ENCODE measurements at places on chromosomes 2 and 18.
A peak's percentile ranks its signal among the peaks of the same experiment; 100 is the strongest.

- DNase-seq, result no peak
Measured at GRCh38 chr2:223700221-223700620, 98.1 kb upstream of the SCG2 start.

DNA sequence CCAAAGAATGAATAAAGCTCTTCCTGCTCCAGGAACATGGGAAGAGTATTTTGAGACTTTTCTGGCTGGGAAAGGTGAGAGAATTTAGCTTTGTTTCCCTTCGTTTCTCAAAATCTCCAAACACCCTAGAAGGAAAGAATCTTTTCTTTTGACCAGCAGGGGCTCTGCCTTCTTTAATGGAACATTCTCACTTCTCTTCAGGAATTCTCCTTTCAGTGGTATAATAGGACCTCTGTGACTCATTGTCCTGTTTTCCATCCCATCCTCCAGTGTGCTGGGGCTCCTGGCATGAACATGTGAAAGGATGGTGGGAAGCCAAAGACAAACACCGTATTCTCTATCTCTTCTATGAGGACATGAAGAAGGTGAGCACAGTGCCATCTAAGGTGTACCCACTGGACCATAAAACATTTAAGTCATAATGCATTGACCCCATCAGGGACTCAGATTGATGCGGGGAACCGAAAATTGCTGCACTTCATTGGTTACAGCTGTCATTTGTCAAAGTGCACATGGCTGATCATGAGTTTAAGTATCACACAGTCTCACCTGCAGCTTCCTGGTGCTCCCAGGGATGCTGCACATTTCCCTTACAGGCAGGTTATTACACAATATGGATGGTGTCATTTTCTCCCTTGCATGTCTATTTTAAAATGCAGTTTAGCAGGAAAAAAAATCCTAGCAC is 5.5 kb downstream of the SULT1C4 start:
- DNase-seq, result no peak

GRCh38 chr18:34400834-34401233 is 176.1 kb upstream of the NOL4 start:
- no peak for DNase-seq

- DNase-seq, result no peak
Measured at GRCh38 chr18:39781565-39781964, 2173.5 kb upstream of the PIK3C3 start.

GRCh38 chr18:11857177-11857887 is 6.1 kb downstream of the CHMP1B start:
- peak; percentile 84 for DNase-seq

DNA sequence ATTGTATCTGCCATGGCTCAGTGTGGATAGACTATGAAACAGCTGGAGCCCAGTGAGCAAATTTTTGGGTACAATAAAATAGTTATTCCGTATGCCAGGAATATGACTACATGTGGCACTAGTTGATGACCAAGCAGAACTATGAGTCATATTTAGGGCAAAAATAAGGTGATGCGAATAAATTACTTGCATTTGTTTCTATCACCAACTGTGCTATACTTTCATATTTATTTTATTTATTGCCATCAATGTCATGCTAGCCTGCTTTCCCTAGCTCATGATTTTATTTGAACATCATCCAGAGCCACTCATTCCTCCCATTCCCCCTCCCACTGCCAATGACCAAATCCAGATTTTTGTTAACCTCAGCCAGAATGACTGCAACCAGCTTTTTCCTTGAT is 13.3 kb upstream of the FAP start:
- no peak for DNase-seq

- no peak for DNase-seq
Measured at GRCh38 chr2:212547716-212548454, 9.3 kb upstream of the ERBB4 start.

- peak; percentile 39 for DNase-seq
Measured at GRCh38 chr2:176106581-176107539, at the start of gene HOXD11. Gene HOXD11, plus strand, starts transcription at chr2:176107280. Its CDS starts 76 bp downstream, at chr2:176107356.

GRCh38 chr2:148027822-148028221 is 6.9 kb downstream of the MBD5 start:
- DNase-seq, result no peak

GRCh38 chr2:127128445-127128904 is 21.5 kb upstream of the BIN1 start:
- no peak for DNase-seq

- DNase-seq, result no peak
Measured at GRCh38 chr2:194616334-194616733, 1040.7 kb upstream of the SLC39A10 start.

DNA sequence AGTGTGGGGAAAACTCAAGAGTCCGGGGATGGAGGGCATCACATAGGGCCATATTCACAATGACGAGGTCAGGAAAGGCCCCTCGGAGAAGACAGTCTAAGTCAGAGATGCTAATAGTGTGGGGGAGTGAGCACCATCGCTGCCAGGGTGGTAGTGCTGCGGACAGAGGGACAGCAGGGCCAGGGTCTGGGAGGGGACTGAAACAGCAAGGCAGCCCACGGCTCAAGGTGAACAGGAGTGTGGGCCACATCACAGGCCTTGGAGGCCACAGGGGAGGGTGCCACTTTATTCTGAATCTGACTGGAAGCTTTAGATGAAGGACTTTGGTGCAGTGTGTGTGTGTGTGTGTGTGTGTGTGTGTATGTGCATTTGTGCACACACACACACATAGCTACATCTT is 130.9 kb upstream of the GLI2 start:
- no peak for DNase-seq

DNA sequence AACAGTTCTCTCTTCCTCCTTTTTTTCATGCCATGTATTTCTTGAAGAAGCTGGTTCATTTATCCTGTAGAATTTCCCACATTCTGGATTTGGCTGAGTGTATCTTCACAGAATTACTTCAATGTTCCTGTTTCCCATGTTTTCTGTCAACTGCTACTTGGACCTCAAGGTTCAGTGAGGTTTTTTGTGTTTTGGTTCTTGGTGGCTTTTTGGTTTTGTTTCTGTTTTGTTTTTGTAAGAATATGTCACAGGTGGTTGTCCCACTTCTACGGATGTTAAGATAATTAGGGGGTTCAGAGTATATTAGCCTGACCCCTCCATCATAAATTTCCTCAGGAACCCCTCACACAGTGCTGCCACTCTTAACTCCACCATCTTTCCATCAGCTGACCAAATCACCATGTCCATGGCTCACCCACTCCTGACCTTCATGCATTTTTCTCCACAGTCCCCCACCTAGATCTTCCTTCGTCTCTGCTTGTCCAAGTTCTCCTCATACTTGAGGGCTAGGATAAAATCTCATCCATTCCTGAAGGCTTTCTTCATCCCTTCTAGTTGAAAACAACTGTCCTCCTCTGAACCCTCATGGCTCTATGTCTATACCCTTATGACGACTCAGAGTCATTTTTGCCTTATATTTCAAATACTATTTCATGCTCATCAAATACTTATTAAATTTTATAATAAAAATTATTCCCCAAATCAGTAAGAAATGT is 40.4 kb downstream of the PLEKHM3 start:
- DNase-seq, result no peak

DNA sequence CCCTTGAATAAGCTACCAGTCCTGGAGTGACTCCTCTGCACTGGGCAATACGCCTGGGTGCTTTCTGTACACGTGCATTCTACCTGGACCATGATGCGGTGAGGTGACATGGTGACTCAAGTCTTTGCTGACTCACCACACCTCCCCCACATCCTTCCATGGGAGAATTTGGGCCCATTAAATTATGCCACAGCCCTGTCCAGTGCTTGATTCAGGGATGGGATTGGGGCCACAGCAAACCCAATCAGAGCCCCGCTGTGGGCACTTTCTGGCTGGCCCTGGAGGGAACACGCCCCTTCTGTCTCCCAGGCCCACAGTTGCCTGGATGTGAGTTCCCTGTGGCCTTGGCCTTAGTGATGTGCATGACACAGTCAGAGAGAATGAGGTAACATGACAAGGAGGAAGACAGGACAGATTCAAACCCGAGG is 86.9 kb downstream of the LRRC30 start:
- DNase-seq, result no peak

GRCh38 chr18:77037567-77037966 is 95.0 kb downstream of the MBP start:
- DNase-seq, result no peak

DNA sequence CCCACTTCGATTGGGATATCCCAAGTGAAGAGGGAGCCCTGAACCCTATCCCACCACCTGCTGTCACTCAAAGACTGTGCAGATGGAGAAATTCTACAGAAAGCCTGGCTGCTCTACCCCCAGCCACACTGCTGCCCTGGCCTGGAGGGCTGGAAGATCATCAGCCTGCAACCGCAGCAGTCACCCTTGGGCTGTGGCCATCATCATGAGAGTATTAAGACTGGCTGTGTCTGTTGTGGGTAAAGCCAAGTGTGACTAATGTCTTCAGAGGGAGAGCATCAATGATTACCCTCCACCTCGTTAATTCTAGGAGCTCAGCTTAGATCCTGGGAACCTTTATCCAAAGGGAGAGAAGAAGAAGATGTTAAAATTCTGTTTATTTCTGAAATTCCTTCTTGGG is 221.5 kb downstream of the TFCP2L1 start:
- DNase-seq, result no peak

DNA sequence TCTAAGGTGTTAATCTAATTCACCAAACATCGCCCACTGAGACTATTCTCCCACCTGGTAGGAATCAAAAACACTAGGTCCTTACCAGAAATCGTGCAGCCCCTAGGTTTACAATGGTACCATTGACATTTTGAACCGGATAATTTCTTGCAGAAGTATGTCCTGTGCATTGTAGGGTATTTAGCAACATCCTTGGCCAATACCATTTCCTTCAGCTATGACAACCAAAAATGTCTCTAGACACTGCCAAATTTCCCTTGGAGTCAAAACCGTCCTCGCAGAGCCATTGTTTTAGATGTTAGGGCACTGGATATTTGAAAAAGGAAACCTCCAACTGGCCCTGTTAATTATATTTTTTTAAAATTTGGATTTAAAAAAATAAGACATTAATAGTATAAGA is 3.8 kb downstream of the VPS54 start:
- DNase-seq, result no peak

- DNase-seq, result no peak
Measured at GRCh38 chr18:79604913-79605880, 74.4 kb upstream of the CTDP1 start.

GRCh38 chr2:231191896-231192872 is 6.2 kb upstream of the ARMC9 start:
- peak; percentile 73 for DNase-seq

DNA sequence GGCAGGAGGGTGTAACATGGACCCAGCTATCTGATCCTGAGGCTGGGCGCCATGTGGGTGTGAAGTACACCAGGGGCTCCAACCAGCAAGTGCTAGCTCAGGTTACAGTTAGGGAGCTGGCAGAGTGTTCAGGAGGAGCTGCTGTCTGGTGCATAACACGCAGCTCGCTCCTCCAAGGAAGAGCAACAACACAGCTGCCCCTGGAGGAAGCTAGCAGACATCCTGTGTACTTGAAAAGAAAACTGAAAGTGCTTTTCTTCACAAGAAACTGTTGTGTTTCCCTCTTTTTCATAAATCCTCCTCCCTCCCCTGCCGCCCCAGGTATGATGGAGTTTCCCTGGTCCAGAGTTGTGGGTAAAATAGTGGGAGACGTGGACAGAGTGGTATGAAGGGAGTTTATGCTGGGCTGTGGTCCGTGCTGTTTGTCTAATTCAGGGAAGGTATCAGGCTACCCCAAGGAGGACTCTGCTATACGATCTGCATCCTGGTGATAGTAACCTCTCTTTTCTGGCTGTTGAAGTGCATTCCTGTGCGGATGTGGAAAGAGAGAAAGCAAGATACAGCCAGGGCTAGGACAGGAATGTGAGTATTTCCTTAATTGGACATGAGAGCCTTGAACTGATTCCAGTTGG is 6.1 kb upstream of the LBH start:
- DNase-seq, result peak; percentile 58

DNA sequence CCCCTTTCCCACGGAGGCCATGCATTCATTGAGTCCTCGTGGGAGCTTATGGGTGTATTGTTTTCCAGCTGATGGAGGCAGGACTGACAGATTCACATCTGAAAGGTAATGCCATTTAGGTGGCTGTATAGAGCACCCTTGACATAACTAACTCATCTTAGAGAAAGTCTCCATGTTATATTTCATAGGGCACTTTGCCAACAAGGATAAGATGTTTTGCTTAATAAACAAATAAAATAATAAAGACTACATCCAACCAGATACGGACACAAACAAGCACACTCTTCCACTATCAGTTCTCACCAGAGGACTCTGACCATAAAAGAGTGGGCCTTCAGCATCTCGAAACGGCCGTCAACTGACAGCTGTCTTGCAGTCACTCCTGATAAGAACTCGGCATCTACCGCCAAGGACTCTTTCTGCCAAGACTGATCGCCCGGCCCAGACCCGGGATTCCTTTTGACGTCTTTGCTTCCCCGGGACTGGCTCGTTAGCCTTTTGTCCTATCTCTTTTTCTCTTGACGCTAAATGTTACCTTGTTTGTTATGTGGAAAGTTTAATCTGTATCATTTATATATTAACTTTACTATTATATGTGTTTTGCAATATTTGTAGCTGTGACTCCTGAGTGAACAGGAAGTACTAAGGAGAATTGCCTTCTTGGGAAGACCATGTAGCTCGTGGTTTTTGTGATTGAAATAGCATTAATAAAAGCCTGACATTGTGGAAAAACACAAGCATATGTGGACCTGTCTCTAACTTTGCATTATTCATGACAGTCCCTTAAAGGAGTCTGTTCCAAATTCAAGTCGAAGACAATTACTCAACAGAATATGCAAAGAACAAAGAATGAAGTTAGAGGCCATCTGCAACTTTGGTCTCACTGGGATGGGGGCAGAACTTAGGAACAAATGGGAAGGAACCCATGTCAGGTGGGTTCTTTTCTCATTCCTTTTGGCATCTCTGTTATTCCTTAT is 195.1 kb downstream of the LPIN1 start:
- DNase-seq, result no peak

DNA sequence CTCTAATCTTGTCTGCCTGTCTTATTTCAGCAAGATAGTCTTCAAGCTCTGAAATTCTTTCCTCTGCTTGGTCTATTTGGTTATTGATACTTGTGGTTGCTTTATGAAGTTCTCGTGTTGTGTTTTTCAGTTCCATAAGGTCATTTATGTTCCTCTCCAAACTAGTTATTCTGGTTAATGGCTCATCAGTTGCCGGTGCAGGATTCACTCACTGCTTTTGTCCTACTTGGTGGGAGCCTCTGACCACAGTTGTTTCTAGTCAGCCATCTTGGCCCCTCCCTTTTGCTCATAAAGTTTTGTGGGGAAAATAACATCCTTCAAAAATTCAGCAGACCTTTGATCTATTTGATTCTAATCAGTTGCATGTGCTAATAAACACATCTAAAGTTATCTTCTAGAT is 158.6 kb upstream of the PARD3B start:
- DNase-seq, result no peak

DNA sequence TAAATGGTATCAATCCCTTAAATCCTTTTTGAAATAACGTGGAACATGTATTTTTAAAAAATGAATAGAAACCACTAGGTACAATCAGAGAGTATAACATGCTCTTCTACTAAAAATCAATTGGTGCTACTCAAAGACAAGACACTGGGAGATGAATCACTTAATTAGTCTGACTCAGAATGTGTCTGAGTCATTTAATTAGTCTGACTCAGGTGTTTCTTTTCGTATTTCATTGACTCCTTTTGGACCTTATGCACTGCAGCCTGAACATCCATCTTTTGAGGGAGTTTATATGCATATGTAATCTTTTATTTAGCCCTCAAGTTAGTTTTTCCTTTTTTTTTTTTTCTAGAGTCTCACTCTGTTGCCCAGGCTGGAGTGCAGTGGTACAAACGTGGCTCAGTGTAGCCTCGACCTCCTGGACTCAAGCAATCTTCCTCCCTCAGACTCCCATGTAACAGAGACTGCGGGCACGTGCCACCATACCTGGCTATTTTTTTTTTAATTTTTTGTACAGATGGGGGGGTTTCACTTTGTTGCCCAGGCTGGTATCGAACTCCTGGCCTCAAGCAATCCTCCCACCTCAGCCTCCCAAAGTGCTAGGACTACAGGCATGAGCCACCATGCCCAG is 26.5 kb downstream of the PPP4R3B start:
- peak; percentile 56 for DNase-seq

All from HTR-8/SVneo (cell line).